Chondrocyte (in vitro differentiated cells): ENCODE measurements at places on chromosomes 11 and 22. TPM values are rescaled to one million over a fixed set of nuclear protein-coding genes. Genes with fewer than 3 reads are reported as not detected.

The C11orf87 gene
- total RNA-seq: 0.05 to 0.36 TPM (median 0.15 TPM) in 3 replicates

- peaks cover 3% of the 10 kb centered on the region for H3K4me1 ChIP-seq
- no peak overlapping the region for H3K4me3 ChIP-seq
- no peaks in the 10 kb centered on the region for H3K27me3 ChIP-seq
- DNase-seq: no peak
- peaks cover 9% of the 10 kb centered on the region for H3K36me3 ChIP-seq
Observed at GRCh38 chr11:72363112-72363511, 71.2 kb downstream of the CLPB start.

The OR51B5 gene
- 0.20 TPM in 1 of 3 replicates, not detected in the others for total RNA-seq

The SYCE3 gene
- total RNA-seq: not detected in 3 replicates

DNA sequence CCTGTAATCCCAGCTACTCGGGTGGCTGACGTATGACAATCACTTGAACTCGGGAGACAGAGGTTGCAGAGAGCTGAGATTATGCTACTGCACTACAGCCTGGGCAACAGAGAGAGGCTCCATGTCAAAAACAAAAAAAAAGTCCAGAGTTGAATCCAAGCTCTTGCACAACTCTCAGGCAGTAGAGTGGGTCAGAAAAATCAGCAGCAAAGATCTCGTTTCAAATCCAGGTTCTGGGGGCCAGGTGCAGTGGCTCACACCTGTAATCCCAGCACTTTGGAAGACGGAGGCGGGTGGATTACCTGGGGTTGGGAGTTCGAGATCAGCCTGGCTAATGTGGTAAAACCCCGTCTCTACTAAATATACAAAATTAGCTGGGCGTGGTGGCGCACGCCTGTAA, 24.9 kb downstream of the CLPB start:
- no peaks in the 10 kb centered on the region for H3K36me3 ChIP-seq
- no peak overlapping the region for H3K27ac ChIP-seq
- H3K4me3 ChIP-seq: no peak overlapping the region
- no peak for DNase-seq
- no peaks in the 10 kb centered on the region for H3K27me3 ChIP-seq
- H3K4me1 ChIP-seq: peaks cover 20% of the 10 kb centered on the region

DNA sequence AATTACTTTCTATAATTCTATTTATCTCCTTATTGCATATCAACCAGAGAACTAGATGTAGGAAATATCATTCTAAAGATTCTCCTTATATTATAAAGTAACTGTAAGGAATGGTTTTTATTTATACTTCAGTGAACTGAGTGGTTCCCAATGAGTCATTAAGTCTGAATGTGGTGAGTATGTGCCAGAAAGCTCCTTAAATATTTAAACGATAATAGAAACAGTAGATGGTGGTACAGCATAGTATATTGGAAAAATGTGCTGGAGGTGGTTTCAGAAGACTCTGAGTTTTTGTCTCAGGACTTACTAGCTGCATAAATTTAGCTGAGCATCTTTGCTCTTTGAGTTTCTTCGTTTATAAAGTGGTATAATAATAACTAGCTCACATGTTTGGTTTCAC, 653.5 kb downstream of the FAM181B start:
- DNase-seq: no peak
- no peaks in the 10 kb centered on the region for H3K27me3 ChIP-seq
- H3K4me3 ChIP-seq: no peak overlapping the region
- H3K27ac ChIP-seq: no peak overlapping the region
- no peaks in the 10 kb centered on the region for H3K36me3 ChIP-seq
- peaks cover 15% of the 10 kb centered on the region for H3K4me1 ChIP-seq
